ENCODE measurements at places on chromosomes 2 and 18.

- no peak for DNase-seq
Measured at GRCh38 chr2:165193178-165193777, 10.6 kb downstream of the SCN3A start.

- DNase-seq: no peak
Measured at GRCh38 chr2:133054297-133054696, 384.3 kb upstream of the LYPD1 start.

GRCh38 chr2:128408349-128409305 is 90.0 kb upstream of the HS6ST1 start:
- DNase-seq: no peak

DNA sequence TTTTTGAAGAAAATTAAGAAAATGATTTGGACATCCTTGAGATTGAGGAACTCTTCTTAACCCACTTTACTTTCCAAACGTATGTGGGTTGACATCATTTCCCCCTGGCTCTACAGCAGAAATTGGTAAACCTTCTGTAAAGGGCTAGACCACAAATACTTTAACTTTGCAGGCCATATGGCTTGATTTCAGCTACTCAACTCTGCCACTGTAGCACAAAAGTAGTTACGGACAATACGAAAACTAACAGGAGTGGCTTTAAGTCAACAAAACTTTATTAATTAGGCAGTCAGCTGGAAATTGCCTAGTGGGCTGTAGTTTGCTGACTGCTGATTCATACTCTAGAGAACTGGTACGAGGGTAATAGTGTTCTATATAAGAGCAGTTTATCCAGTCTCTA is 83.2 kb upstream of the DTNB start:
- DNase-seq: no peak

GRCh38 chr2:10091182-10091888 is 11.1 kb upstream of the CYS1 start:
- no peak for DNase-seq

- DNase-seq: no peak
Measured at GRCh38 chr2:152369176-152369860, 34.3 kb downstream of the FMNL2 start.

All from activated T-helper 9 cell treated with anti-CD3 and anti-CD28 coated beads, Interleukin-2, amount 50 U/mL, for 16 hours (primary cell).